ENCODE measurements at places on chromosomes 12 and 14.

DNA sequence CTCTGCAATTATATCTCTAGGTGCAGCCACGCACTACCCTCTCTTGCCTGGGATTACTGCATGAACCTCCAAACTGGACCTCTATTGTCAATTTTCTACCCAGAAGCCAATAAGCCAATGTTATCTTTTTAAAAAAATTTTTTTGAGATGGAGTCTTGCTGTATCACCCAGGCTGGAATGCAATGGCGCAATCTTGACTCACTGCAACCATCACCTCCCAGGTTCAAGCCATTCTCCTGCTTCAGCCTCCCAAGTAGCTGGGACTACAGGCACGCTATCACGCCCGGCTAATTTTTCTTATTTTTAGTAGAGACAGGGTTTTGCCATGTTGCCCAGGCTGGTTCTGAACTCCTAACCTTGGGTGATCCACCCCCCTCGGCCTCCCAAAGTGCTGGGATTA lies 11.2 kb upstream of the PXN start:
- DNase-seq: no peak

DNA sequence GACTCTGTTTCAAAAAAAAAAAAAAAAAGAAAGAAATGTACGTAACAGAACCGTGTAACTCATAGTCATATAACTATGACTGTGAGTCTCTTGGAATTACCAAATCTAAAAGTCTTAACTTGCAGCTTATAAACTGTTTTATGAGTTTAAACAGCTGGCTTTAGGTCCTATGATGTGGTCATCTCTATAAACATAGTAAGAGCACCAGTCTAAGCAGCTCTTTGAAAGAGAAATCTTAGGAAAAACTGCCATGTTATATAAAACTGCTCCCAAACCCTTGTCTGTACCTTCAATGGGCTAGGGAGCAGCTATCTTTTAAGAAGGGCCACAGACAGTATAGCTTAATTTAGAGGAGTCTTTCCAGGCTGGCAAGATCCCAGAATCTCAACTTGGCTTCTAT lies 115.5 kb upstream of the AEBP2 start:
- no peak for DNase-seq

GRCh38 chr12:116066381-116067230 lies 210.9 kb downstream of the MED13L start:
- peak; percentile 61 for DNase-seq

- no peak for DNase-seq
Observed at GRCh38 chr12:55685671-55686070, 22.0 kb downstream of the ITGA7 start.

DNA sequence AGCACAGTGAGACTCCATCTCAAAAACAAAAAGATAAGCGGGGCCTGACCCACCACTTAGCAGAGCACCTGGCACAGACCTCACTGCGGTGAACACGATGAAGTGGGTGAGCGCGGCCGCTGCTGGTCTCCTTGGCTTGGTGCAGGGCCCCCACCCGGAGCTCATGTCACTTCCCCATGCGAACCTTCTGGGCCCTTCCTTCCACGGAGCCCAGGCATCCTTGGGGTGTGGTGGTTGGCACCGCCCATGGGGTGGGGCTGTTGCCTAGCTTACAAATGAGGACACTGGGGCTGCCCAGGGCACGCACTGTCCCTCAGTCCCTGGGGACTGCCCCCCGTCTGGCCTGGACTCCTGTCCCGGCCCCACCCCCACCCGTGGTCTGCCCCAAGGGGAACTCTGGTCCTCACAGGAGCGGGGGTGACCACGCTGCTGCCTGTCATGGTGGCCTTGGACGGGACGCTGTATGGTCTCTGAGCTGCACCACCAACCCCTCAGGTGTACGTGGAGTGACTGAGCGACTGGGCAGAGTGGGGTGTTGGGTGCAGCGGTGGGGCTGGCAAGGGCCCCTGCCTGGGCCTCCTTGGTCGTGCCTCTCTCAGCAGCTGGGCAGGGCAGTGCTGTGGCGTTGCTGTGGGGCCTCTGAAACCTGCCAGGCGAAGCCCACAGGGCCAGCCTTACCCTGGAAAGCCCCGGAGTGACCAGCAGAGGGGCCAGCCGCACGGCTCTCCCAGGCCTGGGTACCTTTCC lies 15.3 kb downstream of the FBRSL1 start:
- no peak for DNase-seq

GRCh38 chr12:120101617-120102016 lies 14.9 kb downstream of the RAB35 start:
- DNase-seq: no peak

- no peak for DNase-seq
Observed at GRCh38 chr12:57131896-57132744, 3.8 kb downstream of the LRP1 start.

DNA sequence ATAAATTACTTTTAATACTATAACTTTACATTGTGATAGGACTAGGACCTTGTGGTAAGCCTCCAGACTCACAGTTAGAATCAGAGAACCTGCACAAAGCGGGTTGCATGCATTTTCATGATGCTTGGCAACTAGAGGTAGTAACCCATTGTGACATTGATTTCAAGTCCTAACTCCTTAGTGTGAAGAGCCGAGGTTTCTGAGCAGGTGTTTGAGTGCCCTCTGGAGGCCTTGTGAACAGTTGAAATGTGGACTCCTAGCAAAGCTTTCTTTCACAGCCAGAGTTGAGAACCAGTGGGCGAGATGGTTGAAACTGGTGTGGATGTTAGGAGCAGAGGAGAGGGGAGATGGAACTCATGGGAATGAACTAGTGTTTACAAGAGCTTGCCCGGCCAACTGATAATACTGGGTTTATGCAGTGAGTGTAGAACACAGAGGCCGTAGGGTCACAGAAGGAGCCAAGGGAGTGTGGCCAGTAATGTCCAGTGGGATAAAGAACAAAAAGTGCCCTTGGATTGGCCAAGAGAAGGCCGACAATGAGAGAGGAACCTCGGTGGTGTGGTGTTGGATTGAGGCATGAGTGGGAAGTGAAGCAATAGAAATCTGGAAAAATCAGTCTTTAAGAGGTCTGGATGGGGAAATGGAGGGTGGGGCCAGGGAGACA lies 10.9 kb downstream of the ZNF664 start:
- DNase-seq: peak; percentile 77
